ENCODE measurements at places on chromosomes 2 and 18. TPM values are rescaled to one million over a fixed set of nuclear protein-coding genes. Genes with fewer than 3 reads are reported as not detected.
A peak's percentile ranks its signal among the peaks of the same experiment; 100 is the strongest.

VRK2 gene
- 23.1 TPM for polyA plus RNA-seq

REG1B gene
- not detected for polyA plus RNA-seq

TMEM198 gene
- 4.0 TPM for polyA plus RNA-seq

DNA sequence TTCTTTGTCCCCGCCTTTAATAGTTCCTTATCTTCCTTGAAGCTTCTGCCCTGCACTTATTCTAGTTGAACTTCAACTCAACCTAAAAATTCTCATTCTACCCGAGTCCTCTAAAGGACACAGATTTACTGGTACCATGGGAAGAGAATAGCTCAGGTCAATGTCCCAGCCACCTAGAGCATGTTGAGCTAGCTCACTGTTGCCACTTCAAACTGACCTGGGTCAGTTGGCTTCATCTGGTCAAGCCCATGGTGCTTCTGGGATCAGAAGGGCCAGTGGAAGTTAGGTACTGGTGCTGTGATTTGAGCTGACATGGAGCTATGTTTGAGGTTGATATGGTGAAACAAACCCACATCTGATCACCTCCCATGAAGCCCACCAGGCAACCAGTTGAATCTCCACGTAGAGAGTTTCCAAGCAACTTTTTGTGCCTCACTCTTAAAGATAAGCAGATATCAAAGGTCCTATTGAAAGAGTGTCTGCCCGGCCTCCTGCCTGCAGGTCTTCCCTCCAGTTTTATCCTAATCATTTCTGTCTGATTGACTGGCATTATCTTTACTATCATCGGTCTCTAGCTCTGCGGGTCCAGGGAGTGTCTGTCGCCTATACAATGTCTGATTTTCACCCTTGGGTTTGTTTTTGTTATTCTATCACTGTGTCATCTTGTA lies 17.2 kb downstream of the GREB1 start:
- DNase-seq, result no peak

- no peak for DNase-seq
Measured at GRCh38 chr2:100887713-100888495, 68.0 kb downstream of the NPAS2 start.

GRCh38 chr2:168660870-168661862 lies 141.3 kb upstream of the NOSTRIN start:
- DNase-seq, result no peak

DNA sequence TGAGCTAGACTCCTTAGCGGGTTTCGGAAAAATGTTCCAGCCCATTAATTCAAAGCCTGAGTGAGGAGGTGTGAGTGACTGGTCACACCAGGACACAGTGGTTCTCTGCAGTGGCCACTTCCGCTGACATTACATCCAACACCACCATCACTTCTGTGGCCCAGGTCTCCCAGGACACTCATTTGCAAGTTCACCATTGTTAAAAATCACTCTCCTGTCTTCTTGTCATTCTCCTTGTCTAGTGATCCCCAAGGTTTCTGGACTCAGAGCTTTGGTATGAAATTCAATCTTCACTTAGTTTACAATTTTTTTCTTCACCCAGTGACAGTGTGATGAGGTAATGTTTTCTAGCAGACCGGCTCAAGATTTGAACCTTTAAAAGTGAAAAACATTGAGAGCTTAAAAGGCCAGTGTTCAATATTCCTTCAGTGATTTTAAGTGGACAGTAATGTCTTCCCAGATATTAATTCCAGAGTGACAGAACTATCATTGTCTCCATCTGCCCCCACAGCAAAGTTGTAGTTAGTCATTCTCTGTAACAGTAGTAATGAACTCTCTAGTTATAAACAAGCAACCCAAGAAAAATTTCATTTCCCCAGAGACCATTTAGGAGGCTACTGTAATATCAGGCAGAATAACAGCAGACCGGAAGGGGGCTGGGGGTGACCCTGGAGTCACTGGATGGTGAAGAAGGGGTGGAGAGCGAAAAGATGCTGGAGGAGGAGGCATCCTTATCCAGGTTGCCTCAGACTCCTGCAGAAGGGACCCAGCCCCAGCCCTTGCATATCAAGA lies 164.9 kb downstream of the GFPT1 start:
- no peak for DNase-seq

DNA sequence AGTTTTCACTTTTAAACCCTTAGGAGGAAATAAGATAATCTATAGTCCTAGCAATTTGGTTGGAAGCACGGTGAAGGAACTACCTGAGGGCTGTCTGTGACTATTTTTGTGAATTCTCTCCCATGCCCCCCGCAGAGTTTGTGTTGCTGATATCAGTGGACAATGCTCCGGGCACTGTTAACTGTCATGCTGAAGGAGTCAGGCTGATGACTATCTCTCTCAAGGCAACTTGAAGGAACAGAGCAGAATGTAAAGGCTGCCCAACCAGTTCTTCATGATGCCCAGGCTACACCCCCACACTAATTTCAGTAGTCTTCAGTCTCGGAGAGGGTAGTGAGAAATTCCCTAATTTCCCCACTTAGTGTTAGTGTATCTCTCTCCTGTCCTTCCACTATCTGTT lies 21.6 kb upstream of the RAB6C start:
- no peak for DNase-seq

- no peak for DNase-seq
Measured at GRCh38 chr2:185202945-185203528, 535.6 kb upstream of the FSIP2 start.

GRCh38 chr2:241733391-241734207 lies 831 bp upstream of the D2HGDH start:
- DNase-seq, result no peak

GRCh38 chr2:42494355-42495233 lies 812 bp upstream of the KCNG3 start:
- peak; percentile 81 for DNase-seq

GRCh38 chr18:26804519-26804918 lies 61.0 kb downstream of the AQP4 start:
- DNase-seq, result no peak

- no peak for DNase-seq
Measured at GRCh38 chr18:54742659-54743604, 85.3 kb upstream of the RAB27B start.

GRCh38 chr2:178452870-178453269 lies 1.7 kb downstream of the PJVK start:
- DNase-seq, result no peak

All from right renal pelvis (tissue), 4 donors.